ENCODE measurements at places on chromosomes 13 and 19.

DNA sequence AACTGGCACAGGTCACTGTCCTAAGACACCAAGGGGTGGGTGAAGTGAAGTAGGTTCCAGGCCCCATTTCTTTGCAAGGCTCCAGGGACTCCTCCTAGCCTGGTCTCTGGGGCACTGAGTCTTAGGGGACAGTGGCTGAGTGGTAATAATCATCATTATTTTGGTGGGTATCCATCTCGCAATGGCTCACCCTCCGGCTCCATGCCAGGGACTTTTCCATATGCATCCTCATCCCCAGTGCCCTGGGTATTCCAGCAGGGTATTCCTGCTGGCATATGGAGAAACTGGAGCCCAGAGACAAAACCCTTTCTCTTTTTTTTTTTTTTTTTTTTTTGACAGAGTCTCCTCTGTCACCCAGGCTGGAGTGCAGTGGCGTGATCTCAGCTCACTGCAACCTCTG, 2.5 kb downstream of the PDE4A start:
- DNase-seq: no peak

- DNase-seq: no peak
Measured at GRCh38 chr13:28657784-28658538, 969 bp upstream of the POMP start.

- DNase-seq: no peak
Measured at GRCh38 chr13:85737952-85738351, 61.3 kb downstream of the SLITRK6 start.

DNA sequence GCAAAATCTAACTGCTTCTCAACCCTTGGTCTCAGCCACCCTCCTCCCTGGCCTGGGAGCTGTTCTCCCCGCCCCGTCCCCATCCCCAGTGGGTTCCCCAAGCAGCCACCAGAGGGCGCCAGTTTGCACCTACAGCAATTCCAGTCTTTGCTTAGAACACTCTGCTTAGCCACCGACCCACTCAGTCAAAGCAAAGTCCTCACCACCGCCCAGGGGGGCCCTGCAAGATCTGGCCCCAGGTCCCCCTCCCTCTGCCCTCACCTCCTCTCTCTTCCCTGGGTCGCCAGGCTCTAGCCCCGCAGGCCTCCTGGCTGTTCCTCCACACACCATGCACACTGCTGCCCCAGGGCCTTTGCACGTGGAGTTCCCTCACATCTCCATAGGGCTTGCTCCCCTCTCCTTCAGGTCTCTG, 12.4 kb downstream of the TMEM143 start:
- peak; percentile 80 for DNase-seq

GRCh38 chr13:113065406-113066141, 40.0 kb upstream of the F7 start:
- DNase-seq: no peak

DNA sequence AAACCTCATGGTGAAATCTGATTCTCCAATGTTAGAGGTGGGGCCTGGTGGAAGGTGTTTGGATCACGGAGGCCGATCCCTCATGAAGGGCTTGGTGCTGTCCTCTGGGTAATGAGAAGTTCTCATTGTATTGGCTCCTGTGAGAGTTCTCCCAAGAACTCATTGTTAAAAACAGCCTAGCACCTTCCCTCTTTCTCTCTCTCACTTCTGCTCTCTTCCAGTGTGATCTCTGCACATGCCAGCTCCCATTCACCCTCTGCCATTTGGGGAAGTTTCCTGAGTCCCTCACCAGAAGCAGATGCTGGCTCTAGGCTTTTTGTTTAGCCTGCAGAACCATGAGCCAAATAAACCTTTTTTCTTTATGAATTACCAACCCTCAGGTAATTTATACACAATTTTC, 3.1 kb upstream of the SUCLA2 start:
- no peak for DNase-seq

GRCh38 chr19:32808236-32808635, 61.3 kb downstream of the SLC7A9 start:
- no peak for DNase-seq

DNA sequence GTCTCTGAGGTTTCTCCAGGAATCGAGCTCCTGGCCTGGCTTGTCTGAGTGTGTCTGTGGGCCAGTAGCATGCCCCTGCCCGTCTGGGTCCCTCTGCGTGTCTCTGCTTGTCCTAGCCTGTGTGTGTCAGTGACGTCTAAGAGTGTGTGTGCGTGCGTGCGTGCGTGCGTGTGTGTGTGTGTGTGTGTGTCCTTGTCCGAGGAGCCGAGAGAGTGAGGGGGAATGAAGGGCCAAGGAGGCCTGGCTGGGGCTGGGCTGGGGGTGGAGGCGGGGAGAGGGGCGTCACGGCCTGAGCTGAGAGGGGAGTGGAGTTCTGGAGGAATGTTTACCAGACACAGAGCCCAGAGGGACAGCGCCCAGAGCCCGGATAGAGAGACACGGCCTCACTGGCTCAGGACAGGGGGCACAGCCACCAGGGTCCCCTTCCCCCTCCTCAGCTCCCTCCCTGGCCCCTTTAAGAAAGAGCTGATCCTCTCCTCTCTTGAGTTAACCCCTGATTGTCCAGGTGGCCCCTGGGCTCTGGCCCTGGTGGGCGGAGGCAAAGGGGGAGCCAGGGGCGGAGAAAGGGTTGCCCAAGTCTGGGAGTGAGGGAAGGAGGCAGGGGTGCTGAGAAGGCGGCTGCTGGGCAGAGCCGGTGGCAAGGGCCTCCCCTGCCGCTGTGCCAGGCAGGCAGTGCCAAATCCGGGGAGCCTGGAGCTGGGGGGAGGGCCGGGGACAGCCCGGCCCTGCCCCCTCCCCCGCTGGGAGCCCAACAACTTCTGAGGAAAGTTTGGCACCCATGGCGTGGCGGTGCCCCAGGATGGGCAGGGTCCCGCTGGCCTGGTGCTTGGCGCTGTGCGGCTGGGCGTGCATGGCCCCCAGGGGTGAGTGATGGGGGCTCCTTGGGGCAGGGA, at the start of gene AXL:
Gene AXL (plus strand): TSS at position 609 of the 893 bp plus-strand sequence. CDS start 170 bp downstream, at position 779.
- DNase-seq: peak; percentile 68

- no peak for DNase-seq
Measured at GRCh38 chr13:104773775-104774174, 1707.6 kb upstream of the SLC10A2 start.

DNA sequence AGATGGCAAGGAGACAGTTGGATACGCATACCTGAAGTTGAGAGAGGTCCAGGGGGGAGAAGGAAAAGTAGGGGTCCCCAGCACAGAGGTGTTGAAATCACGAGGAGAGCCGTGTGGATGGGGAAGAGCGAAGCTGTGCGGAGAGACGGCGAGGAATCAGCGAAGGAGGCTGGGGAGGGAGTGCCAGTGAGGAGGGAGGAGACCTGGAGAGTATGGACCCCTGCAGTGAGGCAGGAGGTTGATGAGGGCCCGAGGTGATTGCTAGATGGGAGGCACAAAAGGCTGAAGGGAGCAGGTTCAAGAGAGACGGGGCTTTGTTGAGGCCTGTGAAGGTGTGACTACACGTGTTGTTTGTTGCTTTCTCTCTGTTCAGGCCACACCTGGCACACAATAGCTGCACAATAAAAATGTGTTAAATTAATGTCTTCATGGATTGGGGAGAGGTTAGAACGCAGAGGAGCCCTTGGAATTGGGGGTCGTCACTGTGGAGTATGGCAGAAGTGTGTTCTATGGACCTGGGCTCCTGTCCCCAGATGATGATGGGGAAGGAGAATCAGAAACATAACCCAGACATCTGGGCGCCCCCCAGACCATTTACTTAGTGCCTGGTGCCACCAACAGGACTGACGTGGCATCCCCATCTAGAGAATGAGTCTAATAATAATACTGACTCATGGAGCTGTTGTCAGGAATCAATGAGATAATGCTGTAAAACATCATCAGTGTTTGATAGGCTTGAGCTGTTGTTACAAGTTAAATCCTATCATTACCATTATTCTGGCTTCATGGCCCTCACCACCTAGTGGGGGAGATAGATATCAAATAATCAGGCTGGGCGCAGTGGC, 137.5 kb downstream of the SIPA1L3 start:
- DNase-seq: no peak

- DNase-seq: no peak
Measured at GRCh38 chr19:31289381-31289880, 59.8 kb downstream of the TSHZ3 start.

DNA sequence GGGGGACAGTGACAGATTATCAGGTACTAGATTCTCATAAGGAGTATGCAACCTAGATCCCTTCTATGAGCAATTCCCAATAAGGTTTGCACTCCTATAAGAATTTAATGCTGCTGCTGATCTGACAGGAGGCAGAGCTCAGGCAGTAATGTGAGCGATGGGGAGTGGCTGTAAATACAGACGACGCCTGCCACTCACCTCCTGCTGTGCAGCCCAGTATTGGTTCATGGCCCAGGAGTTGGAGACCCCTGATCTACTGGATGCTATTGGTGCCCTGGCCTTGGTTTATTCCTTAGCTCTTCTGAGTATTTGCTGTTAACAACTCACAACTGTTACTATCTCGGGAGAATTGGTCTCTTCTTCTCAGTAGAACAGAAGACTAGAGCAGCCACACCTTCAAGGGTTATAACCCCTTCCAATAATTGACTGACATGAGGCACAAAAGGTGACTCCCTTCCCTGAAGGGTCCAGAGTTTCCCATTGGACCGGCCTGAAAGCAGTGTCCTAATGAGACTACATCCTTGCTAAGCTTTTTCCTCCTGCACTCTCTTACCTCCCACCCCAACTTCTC, 35.0 kb upstream of the RBM26 start:
- no peak for DNase-seq

- no peak for DNase-seq
Measured at GRCh38 chr13:98564204-98564603, 12.7 kb downstream of the STK24 start.

GRCh38 chr19:33859016-33859415, 62.3 kb downstream of the KCTD15 start:
- no peak for DNase-seq

GRCh38 chr13:102707467-102707866, 12.6 kb upstream of the METTL21C start:
- DNase-seq: no peak

GRCh38 chr19:15479391-15480345, at the start of gene PGLYRP2:
TSS of gene PGLYRP2 (minus strand) at chr19:15479501. CDS start at chr19:15479371, 130 bp downstream.
- DNase-seq: peak; percentile 42

DNA sequence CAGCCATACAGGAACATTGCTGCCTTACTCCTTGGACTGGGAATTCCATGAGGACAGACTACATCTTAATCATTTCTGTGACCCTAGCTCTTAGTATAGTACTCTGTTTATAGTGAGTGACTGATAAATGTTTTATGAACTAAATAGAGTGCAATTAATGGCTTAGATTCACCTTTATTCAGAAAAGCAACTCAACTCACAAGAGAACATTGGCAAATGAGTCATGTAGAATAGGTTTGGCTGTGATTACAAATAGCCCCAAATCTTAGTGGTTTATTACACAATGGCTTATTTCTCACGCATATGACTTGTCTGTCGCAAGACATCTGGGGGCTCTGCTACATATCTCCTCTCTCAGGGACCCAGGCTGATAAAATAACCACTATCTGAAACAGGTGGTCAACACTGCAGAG, 121.6 kb upstream of the KL start:
- no peak for DNase-seq

DNA sequence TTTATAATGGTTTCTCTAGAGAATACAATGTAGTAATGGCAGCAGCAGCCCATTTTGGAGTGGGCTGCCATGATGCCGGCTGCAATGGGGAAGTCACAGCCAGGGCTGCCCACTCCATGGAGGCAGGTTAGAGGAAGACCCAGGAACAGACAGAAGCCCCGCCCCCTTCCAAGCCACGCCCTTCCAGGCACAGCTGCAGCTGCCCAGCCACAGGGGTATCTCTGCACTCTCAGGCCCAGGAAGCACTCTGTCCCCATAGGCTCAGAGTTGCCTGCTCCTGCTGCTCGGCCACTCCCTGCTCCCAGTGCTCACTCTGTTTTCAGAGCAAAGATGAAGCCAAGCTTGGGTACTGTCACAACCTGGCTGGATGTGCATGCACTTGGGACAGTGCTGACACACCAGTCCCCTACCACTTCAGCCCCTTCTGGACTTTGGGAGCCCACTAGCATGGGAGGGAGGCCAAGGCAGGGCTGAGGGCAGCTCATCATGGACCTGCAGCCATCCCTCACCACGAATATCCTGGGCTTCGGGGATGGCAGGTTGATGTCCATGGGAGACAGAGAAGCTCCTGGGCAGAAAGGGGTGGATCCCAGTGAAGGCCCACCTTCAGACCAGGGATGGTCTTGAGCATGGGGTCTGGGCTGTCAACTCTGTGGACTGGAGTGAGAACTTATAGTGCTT, 1224.2 kb downstream of the SLITRK5 start:
- no peak for DNase-seq

- no peak for DNase-seq
Measured at GRCh38 chr13:82797876-82798275, 1084.4 kb downstream of the SLITRK1 start.

GRCh38 chr19:5828661-5829566, 10.6 kb downstream of the FUT6 start:
- DNase-seq: no peak

DNA sequence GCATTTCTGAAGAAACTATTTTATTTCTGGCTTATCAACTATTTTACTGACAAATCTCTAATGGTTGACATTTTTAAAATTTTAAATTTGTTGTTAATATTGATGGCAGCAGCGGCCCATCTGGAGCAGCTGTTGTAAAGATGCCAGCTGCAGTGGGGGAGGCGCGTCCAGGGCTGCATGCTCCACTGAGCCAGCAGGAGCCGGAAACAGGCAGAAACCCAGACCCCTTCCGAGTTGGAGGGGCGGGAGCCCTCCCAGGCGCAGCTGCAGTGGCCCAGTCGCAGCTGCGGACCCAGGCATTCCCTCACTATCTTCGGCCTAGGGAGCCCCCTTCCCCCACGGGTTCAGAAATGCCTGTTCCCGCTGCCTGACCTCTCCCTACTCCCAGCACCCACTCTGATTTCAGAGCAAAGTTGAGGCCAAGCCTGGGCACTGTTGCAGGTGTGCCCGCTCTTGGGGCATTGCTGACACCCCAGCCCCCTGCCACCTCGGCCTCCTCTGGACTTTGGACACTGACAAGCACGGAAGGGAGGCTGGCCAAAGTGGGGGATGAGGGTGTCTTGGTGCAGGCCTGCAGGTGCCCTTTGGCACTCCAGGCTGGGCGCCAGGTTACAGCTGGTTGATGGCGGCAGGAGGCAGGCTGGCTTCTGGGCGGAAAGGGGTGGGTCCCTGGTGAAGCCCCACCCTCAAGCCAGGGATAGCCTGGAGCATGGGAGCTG, 69.2 kb downstream of the PIBF1 start:
- DNase-seq: no peak

- DNase-seq: no peak
Measured at GRCh38 chr19:45823182-45823581, 8.1 kb upstream of the RSPH6A start.

DNA sequence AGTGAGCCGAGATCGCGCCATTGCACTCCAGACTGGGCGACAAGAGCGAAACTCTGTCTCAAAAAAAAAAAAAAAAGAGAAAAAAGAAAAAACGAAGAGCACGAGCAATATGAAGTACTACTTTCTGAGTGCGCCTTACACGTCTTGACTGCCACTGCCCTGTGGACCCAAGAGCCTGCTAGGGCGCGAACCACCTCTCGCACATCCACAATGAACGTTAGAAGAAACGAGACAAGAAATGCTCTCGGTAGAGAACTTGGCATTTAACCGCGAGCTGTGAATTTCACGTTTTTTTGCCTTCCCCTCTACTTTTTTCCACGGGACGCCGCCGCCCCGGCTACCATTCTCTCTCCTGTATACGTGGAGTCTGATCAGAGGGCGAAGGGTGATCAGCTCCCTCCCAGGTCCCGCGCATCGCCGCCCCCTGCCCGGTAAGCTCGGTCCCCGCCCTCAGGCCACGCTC, 454 bp downstream of the TIMM44 start:
- no peak for DNase-seq

GRCh38 chr19:4352701-4353121, 9.3 kb downstream of the MPND start:
- peak; percentile 59 for DNase-seq

GRCh38 chr13:32107973-32108372, 76.4 kb downstream of the FRY start:
- DNase-seq: no peak

GRCh38 chr19:16160943-16161560, 12.3 kb downstream of the CIB3 start:
- peak; percentile 38 for DNase-seq

All from Calu3 (cell line).